CD4-positive, alpha-beta T cell treated with Interleukin-1 beta for 1 hour (primary cell): ENCODE measurements at places on chromosomes 5 and 9.

DNA sequence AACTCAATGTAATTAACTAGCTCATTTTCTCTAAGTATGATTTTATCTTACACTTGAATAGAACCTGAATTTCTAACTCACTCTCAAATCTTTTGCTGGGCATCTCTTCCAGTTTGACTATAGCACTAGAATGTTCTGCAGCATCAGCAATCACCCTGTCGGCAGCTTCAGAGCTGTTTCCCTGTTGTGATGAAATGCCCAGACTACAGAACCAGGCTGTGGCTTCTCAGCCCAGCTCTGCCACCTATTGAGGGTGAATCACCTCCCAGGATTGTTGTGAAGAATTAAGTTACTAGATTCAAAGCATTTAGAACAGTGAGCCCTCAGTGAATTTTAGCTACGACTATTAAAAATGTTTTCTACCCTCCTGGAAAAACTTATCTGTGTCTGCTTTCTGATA lies 90.4 kb upstream of the ANKRD55 start:
- no peak for DNase-seq

GRCh38 chr9:136711751-136712689 lies at the start of gene DIPK1B:
Gene DIPK1B, plus strand, starts transcription at chr9:136712572. Its CDS starts 94 bp downstream, at chr9:136712666.
- DNase-seq = no peak

- no peak for DNase-seq
Measured at GRCh38 chr9:73026375-73026774, 73.5 kb upstream of the ALDH1A1 start.

DNA sequence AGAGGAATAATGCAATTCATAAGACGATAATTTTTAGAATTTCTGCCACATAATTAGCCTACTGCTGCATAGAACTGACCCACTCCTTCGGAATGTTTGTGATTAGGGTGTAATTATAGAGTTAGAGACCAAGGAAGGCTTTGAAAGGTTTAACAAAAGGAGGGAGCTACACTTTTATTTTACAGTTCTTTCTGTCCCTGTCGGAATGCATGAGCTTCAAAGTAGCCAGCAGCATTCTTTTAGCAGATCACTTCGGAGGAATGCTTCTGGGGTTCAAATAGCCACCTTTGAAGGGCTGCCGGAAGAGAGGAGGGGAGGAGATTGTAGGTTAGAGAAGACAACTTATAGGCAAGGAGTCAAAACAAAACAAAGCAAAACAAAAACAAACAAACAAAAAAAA lies 168.1 kb downstream of the GRIA1 start:
- no peak for DNase-seq
